ENCODE measurements at places on chromosomes 7 and 10.

DNA sequence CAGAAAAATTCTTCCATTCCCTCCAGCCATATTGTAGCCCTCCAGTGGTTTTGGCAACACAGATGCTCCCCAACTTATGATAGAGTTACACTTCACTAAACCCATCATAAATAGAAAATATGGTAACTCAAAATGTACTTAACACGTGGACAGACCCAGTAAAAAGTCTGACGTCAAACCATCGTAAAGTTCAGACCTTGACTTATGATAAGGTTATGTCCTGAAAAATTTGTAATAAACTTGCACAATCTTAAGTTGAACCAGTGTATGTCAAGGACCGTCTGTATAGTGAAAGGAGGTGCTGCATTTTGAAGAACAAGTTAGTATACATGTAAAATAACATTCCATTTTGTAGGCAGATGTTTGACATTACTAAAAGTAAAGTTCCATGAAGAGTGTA is 142.8 kb downstream of the NSUN6 start:
- no peak for DNase-seq

- DNase-seq = no peak
Measured at GRCh38 chr7:149154056-149154455, 6.8 kb downstream of the ZNF398 start.

DNA sequence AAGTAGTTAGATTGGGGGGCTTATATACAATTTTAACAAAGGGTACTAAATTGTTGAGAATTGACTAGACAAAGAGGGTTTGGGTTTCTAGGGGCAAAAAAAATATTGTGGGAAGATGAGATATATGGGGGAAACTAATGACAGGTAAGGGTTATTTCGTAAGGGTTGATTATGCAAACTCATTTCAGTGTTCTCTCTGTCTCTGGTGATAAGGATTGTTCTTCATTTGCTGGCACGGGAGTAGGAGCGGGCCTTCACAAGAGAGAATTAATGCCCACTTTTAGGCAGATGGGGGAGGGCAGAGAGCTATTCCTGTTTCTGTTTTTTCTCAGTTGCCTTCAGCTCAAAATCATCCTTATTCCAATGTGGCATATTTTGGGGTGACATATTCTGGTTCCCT is 258.4 kb downstream of the EXOC4 start:
- DNase-seq = no peak

DNA sequence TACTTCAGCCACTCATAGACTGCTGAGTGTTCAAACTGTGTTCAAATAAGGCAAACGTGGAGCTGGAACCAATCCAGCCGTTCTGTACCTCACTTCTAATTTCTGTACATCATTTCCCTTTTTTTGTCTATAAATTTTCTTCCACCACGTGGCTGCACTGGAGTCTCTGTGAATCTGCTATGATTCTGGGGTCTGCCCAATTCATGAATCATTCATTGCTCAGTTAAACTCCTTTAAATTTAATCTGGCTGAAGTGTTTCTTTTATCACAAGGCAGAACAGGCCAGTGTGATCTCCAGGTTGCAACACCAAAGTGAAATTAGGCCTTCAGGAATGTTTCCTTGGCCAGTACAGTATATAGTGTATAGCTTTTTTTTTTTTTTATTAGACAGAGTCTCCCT is 53.5 kb downstream of the DNAJC12 start:
- no peak for DNase-seq

GRCh38 chr7:55429835-55430499 is 64.8 kb downstream of the LANCL2 start:
- DNase-seq = no peak

DNA sequence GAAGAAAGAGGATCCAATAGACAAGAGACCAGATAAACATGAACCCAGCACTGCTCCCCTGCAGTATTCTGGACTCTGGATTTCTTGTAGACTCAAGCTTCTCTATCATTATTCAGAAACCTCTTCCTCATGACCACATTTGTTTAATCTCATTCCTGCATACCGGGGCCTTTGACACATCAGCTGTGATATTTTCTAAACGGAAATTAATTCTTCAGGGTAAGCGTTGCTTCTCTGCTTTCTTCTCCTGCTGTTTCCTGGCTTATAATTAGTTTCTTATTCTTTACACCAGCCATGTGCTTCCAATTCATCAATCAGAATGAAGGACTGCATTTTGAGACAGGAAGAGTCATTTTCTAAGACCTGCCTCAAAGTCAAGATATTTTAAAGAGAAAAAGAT is 54.2 kb upstream of the TARP start:
- no peak for DNase-seq

GRCh38 chr7:151342102-151342646 is 562 bp downstream of the NUB1 start:
- DNase-seq = no peak

- no peak for DNase-seq
Measured at GRCh38 chr7:100863406-100863950, 3.7 kb upstream of the TRIP6 start.

DNA sequence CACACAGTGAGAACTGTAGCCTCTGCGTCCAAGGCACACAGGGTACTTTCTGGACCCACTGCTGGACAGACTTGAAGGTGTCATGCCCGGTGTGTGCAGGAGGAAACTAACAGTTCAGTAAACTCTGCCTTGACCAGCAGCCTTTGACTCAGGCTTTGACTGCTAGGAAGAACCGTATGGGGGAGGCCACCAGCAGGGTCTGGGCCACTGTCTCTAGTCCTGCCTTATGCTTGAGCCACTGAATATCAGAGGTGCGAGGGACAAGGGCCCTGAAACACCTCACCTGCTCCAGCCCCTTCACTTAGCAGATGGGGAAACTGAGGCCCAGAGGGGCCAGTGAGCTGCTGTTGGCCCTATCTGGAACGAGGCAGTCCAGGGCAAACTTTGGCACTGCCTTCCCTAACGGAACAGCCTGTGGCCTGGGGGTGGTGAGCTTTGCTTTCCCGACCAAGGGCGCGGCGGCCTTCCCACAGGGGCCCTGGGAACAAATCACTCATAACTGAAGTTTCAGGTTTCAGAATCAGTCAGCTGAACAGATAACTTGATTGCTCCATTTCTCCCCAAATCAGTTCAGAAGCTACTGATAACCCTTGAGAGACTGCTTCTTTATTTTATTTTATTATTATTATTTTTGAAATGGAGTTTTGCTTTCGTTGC is 130.0 kb downstream of the FAM53B start:
- DNase-seq = no peak

DNA sequence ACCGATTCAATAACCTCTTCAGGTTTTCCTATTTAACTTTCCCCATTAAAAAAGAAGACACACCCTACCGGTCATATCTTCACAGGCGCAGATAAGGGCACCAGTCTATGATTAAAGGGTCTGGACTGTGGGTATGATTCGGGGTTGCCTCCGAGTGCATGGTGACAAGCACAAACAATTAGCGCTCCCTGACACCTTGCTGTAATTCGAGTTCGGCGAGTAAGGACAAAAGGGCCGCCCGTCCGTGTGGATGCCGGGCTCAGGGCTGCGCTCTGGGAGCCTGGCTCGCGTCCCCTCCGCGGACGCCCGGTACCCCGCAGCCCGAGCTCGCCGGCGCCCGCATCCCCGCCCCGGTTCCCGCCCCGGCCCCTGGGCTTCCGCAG is 111.9 kb upstream of the RHEB start:
- peak; percentile 85 for DNase-seq

GRCh38 chr10:69696073-69696731 is 66.2 kb downstream of the FAM241B start:
- peak; percentile 38 for DNase-seq

DNA sequence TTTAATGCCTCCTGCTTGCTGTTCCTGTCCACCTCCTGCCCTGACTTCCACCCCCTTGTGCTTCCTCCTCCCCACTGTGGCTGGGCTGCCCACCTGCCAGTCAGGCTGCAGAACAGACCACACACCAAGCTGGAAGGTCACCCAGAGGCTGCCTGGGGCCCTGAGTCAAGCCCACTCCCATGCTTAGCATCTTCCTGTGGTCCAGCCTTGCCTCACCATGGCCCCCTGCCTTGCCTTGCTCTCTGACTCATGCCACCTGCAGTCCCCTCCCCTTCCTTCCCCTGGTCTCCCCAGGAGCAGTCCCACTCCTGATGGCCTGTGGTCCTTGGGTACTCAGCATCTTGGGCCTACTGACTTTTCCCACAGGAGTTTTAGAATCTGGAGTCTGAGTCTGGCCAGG is 2.3 kb downstream of the CLEC2L start:
- DNase-seq = no peak

DNA sequence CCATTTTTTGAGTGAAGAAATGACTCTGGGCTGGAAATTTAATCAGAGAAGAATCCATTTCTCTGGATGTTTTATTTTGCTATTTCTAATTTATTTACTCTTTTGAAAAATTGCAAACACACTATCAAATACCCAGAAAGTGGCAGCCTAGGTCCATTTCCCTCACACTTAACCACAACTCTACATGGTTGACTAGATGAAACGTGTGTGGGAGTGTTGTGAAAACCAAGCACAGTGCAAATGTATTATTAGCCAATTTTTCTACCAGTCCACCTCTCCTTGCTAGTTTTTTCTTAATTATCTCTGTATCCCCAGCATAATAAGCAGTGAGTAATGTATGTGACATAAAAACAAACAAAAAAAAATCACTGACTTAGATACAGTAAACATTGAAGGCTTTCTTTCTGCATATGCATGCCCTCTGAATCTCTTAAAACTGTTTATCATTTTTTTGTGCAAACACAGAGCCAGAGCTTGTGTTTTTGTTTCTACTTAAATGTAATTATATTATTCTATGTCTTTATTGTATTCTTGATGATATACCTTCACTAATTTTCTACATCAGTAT is 30.9 kb downstream of the SCIN start:
- DNase-seq = no peak

DNA sequence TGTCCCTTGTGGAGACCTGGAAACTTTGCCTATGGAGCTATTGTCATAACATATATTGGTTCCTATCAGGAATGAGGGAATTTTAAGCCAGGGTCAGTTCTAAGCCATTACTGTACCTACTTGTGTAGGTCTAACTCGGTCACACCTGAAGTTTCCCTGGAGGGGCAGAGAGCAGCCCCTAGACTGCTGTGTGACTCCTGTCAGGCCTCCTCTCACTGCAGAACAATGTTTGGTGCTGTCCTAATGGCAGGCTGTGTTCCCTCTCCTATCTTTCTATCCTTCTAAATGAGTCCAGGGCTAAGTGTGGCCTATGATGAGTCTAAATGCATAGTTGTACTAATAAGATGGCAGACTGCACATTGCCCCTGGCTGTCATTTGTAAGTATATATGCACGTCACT is 14.2 kb downstream of the MBL2 start:
- no peak for DNase-seq

- DNase-seq = no peak
Measured at GRCh38 chr7:71696511-71696910, 564.6 kb downstream of the GALNT17 start.

DNA sequence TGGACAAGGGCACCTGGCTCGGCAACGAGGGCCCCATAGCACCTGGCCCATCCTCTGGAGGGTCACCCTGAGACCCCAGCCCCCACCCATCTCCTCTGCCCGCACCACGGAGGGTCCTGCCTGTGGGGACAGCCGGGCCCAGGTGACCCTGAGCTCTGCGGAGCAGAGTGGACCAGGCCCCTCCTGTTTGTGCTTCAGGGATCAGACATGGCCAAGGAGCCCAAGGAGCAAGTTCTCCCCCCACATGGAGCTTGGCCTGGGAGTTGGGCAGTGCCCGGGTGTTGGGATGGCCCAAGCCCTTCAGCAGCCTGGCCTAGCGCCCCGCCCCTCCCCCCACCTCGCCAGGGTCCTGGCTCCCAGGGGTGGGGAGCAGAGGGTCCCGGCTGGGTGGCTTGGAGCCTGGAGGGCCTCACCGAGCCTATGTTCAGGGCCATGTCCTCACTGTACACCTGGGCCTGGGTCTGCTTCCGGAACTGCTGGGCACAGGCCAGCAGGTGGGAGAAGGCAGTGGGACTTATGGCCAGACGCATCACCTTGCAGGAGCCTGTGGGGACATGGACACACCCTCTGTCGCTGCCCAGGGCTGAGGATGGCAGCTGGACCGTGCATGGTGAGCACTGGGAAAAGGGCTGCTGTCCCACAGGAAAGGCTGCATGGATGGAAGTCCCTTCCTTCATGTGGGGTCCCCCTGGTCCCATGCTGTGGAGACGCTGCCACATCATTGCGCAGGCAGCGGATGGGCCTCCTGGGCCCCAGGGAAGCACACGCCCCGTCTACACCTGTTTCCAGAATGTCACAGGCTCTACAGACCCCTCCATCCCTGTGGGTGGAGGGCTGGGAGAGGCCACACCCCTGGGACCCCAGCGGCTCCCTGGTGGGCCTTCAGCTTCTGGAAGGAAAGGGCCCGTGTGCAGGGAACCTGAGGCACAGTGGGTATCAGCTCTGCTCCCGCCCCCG is 49.2 kb upstream of the NKX6-2 start:
- DNase-seq = no peak

DNA sequence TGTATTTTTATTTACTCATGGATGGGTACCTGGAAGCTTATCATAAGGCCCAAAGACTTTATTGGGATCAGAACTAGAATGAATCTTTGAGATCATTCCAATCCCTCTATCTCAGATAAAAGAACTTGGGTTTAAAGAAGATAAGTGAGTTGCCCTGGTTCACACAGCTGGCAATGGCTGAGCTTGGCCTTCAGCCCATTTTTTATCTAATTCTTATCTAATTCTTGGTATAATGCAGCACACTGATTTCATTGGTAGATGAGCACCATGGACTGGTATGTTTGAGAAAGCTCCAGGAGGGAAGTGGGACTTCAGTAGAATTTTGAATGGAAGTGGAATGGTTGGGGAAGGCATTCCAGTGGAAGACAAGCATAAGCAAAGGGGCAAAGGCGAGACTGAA is 558.9 kb downstream of the REEP3 start:
- no peak for DNase-seq

DNA sequence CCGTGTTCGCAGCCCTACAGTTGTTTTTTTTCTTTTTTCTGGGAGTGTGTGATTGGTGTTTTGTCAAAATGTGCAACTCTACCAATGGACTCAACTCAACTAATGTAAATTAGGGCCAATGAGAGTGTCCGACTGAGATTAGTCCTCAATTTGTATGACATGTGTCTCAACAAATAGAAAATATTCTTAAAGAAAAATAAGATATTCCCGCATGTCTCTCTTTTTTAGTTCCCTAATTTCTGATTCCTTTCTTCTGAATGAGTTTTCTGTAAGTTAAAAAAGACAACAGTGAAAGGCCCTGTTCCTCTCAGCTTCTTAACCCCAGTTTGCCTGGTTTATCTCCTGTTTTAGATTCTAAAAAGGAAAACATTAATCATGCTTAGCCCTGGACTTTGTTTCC is 61.5 kb downstream of the ARID5B start:
- no peak for DNase-seq

DNA sequence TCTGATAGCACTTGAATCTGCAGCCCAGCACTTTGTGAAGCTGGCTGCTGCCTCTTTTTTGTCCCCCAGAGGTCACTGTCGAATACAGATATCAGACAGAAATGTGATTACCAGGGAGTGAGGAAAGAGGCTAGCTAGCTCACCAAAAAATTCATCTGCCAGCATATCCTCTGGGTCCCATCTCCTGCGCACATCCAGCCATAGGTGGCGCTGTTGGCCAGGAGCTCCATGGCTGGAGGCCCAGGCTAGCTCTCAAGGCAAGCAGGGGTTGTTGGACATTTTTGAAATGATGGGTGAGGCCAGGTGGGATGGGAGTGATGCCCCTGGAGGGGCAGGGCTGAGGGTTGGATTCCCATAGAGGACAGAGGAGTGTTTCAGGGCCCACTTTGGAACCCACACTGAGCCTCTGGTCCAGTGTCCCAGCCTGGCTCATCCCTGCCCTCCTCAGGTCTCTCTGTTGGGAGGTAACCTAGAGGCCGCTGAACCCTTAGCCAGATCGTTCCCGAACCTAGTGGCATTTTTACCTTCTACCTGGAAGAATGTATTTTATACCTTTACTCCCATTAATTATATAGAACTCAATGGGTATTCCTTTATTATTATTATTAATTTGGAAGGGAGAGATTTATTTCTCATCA is 14.8 kb downstream of the DPCD start:
- peak; percentile 54 for DNase-seq

Data from NCI-H526 (cell line).